ENCODE measurements at places on chromosomes 13 and 19.

DNA sequence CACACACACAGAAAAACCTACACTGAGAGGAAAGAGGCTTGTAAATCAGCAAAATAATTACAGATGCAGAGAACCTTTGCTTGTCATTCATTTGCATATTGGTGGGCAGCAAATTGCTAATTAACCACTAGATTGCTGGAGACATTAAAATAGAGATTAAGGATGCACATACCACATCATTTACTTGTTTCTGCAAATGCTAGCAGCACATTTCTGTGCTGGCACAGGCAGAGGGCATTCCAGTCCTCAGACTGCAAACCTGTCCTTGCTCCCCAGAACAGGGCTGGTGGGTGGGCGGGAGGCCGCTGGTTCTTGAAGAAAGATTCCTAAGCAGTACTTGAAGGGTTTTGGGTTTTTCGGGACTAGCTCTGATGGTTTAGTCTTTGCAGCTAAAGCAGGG is 941 bp upstream of the SIAH3 start:
- DNase-seq: no peak

- DNase-seq: peak; percentile 47
These were observed 43.3 kb downstream of the VWA8 start for GRCh38 chr13:41917641-41918040.

- DNase-seq: no peak
These were observed 42.4 kb downstream of the ZNF136 start for GRCh38 chr19:12205296-12205695.

DNA sequence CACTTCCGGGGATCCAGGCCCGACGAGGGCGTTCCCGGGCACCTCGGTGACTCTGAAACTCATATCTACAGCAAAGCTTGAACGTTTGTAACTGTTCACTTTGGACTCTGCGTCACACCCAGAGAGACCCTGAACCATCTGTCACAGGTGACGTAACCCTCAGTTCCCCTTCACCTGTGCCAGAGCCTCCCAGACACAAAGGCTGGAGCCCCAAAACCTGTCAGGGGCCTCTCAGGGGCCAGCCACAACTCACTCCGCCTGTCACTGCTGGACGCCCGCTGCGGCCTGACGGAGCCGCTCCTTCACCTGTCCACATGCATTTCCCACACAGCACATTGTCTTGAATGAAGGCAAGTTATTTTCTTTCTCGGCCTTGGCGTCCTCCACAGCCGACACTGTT is 8.0 kb downstream of the RASA3 start:
- DNase-seq: no peak

- no peak for DNase-seq
These were observed 9.5 kb downstream of the VSTM2B start for GRCh38 chr19:29535214-29535831.

GRCh38 chr13:106628936-106629659 is 61.2 kb upstream of the ARGLU1 start:
- DNase-seq: no peak

DNA sequence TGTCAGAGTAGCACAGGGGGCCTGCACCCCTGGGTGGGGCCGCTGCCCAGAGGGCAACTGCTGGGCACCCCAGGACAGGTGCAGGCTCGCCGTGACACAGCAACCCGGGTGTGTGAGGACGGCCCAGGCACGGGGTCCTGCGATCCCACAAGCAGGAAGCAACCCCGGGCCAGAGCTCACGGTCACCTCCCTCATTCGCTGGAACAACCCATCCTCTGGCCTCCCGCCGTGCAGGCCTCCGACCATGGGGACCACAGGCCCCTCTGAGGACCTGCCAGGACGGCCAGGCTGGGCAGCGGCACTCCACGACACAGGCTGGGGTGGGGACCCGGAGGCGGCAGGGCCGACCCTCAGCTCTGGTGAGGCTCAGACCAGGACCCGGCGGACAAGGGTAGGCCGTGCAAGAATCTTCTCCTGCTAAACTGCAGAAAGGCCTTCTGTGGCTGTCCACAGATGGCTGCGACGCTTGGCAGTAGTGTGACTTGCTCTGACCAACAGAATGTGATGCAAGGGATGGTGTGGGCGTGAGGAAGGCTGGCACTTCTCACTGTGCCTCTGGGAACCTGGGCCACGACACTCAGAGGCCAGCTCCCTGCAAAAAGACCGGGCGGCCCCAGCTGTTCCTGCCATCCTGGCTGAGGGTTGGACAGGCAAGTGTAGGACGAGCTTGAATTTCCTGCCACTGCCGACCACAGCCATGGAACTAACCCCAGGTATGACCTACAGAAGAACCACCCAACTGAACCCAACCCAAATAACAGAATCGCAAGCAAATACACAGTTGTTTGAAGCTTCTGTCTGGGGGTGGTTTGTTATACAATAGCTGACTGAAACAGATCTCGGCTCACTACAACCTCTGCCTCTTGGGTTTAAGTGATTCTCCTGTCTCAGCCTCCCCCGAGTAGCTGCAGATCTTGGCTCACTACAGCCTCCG is 26.5 kb downstream of the PIP5K1C start:
- no peak for DNase-seq

DNA sequence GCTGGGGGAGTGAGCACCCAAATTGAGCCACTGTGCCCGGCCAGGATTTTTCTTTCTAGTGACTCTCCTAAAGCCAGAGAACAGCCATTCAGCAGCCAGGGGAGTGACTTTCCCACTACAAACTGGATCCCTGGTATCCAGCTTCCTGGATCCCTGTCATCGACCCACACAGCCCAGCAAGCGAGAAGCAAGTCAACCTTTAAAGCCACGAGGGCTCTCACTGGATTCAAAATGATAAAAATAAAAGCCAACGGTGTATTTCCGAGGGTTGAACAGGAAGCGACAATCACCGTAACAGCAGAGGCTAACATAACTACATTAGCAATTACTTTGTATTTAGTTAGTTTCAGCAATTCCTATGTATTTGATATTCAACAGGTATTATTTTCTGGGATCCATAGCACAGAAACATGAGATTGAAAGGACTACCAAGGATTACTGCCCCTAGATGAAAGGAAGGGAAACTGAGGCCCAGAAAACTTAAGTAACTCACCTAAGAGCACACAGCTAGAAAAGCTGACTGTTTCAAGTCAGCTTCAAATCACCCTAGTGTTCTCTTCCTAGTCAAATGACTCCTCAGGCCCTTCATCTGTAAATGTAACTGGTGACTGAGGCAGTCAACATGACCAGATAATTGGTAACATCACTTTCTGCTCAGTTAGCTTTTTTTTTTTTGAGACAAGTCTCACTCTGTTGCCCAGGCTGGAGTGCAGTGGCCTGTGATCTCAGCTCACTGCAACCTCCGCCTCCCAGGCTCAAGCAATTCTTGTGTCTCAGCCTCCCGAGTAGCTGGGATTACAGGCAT is 2.7 kb downstream of the RFX1 start:
- peak; percentile 69 for DNase-seq

DNA sequence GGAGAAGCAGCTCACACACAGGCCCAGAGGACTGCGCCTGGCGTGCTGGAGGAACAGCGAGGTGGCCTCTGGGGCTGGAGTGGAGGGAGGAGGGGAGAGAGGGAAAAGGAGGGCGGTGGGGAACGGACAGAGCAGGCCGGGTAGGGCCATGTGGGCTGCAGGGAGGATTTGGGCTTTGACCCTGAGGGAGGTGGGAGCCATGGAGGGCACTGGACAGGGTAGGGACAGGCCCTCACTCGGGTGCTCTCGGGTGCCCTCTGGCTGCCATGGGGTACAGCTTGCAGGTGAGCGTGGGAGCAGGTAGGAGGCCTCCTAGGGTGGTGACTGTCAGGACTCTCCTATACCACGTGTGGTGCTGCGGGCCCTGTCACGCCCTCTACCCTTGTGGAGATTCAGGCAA is 22.8 kb downstream of the PLIN4 start:
- DNase-seq: no peak

DNA sequence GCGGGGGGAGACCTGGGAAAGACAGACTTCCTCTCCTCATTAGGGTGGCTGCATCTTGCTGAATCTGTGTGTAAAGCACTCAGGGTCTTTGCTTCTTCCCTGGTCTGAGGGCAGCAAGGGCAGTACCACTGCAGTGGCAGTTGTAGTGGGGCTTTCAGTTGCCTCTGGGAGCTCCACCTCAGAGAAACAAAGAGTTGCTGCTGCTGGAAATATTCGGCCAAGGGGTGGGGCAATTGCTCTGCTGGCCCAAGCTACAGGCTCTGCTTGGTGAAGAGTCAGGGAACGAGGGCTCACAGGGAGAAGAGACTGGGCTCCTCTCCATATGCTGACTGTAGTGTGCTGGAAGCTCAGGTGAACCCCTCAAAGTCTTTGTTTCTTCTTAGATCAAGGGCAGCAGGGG is 52.5 kb downstream of the POSTN start:
- no peak for DNase-seq

DNA sequence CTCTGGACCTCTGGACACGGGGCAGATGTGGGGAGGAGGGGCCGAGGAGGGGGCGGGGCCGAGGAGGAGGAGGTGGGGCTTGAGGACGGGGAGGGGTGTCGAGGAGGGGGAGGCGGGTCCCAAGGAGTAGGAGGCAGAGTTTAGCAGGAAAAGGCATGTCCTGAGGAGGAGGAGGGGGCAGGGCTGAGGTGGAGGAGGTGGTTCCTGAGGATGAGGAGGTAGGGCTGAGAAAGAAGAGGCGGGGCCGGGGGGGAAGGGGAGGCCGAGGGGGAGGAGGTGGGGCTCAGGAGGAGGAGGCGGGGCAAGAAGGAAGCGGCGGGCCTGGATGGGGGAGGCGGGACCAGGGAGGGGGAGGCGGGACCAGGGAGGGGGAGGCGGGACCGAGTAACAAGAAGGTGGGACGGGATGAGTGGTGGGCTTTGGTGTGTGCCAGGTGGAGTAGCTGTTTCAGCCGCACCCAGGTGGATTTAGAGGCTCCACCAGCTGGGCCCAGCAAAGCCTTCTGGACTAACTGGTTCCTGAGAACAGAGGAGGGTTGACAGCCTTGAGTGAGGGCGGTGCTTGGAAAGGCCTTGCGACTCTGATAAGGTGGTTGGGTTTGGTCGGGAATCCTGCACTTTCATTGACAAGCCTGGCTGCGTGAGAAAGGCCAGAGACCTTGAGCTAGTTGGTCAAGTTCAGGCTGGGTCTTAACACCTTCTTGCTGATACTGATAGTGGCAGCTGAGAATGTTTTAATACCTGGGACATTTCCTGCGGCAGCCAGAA is 7.7 kb downstream of the TECR start:
- no peak for DNase-seq

GRCh38 chr19:29606420-29606747 is 301 bp downstream of the POP4 start:
- DNase-seq: no peak

DNA sequence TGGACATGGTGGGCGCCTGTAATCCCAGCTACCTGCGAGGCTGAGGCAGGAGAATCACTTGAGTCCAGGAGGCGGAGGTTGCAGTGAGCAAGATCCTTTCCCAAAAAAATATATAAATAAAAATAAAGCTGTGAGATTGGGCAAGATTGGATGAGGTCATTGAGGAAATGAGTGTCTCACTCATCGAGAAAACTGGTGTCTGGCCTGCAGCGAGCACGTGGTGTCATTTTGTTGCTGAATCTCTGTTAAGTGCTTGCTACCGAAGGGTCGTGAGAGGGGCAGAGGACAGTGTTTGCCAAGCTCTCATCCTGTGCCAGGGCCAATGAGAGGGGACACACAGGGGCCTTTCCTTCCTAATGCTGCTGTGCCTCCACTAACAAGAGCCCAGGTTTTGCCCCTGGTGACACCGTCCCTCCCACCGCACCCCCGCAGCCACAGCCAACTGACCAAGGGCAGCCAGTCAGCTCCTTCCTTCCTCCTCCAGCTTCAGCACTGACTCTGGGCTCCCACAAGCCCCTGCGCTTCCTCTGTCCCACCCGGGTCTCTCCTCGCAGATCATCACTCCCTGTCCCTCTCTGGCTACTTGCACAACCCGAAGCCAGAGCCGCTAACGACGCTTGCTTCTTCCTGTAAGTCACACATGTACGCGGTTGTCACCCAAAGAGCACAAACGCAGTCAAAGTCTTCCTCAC is 3.2 kb downstream of the POLD1 start:
- DNase-seq: peak; percentile 69

DNA sequence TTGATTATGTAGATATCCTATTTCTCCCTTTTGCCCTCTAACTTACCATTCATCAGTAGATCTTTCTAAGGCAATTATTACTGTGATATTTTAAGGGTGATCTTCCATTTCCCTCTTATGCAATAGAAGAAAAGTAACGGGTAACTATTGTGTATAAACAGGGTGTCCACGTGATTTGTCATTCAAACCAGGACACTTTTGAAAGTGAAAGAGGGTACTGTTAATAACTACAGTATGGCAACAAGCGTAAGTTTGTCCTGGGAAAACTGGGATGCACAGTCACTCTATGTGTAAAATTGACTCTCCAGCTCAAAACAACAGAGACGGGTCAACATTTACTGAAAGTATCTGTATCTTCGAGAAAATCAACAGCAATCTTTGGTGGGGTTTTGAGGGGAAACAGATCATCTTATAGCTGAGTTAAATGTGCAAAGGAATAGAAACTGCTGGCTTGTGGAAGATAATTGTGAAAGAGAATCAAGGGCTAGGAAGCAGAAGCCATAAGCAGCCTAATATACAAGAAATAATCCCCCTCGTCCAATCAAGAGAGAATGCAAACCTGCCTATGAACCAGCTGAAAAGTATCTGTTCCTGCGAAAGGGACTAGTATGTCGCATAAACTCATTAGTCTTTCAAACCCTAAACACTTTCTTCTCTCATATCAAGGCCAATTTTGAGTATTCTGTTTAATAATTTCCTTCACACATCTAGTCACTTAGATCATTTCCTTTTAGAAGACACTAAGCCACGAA is 126.7 kb downstream of the FOXO1 start:
- DNase-seq: peak; percentile 63

DNA sequence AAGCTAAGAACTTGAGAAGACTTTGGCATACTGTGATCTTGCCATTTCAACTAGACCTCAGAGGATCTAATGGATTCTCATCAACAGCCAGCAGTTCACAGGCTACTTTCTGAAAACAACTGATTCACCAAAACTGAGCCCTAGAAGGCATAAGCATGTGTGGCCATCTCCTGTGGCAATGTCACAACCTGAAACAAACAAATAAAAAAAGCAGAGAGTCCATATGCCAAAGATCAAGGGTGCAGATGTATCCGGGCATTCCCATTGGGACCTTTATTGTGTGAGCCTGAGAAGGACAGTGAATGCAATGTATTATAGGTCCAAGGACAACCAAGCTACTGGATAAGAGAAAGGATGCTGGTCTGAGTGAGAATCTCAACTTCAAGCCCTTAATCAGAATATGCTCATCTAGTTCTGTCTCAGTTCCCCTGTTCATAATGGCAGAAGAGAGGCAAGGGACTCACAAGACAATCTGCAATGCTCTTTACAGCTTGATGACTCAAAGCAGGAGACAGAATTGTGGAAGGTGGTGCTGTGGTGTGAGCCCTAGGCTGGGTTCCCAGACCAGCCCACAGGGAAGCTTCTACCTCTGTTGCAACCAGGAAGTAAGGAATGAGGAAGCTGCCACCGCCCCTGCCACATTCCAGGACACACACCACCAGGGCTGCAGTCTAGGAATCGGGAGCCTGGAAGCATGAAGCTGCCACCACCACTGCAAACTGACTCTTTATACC is 133.7 kb downstream of the RAP2A start:
- DNase-seq: no peak

GRCh38 chr13:46761866-46762265 is 35.1 kb downstream of the ESD start:
- DNase-seq: no peak

- no peak for DNase-seq
These were observed 26.5 kb downstream of the GPR18 start for GRCh38 chr13:99231721-99232120.

Data from lung microvascular endothelial cell (primary cell).